ENCODE measurements at places on chromosomes 11 and 22.

DNA sequence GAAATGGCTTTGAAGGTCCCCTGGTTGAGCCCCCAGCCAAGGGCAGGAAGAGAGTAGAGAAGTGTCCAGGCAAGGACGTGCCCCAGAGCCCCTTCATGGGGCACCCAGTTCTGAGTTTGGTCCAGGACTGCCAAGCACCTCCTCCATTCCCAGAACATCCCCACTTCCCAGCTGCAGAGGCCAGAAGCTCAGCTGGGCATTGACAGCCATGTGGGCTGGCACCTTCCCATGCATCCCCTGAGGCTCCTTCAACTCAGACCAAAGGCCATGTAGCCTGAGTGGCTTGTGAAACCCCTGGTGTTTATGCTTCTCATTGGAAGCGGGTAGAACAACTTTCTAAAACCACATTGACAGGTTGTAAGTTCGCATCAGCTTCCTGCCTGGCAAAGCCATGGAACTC is 789.6 kb downstream of the TBC1D22A start:
- no peak for DNase-seq

- DNase-seq: no peak
Measured at GRCh38 chr11:3016861-3017260, 24.7 kb upstream of the NAP1L4 start.

DNA sequence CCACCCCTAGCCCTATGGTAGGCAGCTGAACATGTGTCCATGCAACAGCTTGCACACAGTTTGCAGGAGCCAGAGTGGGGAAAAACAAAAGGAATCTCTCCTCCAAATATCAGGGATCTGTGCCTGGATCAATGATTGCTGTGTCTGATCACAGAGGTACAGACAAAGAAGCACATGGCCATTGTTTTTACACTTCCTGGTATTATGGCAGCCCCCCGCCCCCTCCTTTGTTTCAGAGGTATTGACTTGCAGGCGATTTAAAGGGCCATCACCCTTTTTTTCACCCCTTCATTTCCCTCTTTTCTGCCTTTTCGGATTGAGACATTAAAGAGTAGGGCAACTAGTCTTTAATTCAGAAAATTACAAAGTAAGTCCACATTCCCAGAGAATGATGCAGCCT is 453.0 kb upstream of the LUZP2 start:
- no peak for DNase-seq

GRCh38 chr22:37267135-37267587 is 15.1 kb upstream of the CYTH4 start:
- DNase-seq: peak; percentile 27

- DNase-seq: no peak
Measured at GRCh38 chr22:48926136-48926535, 901.5 kb downstream of the BRD1 start.

DNA sequence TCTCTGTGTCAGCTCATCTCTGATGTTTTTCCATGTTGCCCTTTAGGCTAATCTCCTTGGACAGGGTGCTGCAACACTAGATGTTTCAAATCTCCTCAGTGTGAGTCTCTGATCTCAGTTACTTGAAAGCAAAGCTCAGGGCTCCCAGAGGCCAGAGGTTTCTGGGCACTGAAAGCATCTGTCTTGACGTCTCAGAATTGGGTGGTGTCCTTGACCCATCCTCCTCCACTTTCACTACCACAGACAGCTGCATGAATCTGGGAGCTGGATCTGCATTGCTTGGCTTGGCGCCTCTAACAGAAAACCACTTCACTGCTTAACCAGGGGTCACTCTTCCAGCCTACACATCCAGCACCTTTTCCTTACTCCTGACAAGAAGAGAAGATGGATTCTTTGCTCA is 399.4 kb downstream of the NXPE2 start:
- DNase-seq: no peak

DNA sequence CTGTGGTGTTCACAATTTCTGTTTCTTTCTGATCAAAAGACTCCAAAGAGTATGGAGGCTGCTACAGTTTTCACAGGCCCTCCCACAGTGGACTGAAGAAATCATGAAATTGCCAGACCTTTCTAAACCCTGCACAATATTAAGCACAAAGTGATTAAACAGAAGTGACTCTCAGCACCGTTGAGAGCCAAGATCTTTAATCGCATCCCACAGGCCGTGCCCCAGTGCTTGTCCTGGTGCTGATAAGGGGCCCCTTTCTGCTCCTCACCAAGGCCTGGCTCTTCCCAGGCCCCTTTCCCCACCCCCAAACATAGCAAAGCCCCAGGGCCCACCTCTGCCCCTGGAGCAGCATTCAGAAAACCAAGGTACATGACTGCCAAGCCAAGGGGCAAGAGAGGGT is 57.4 kb upstream of the BMAL1 start:
- no peak for DNase-seq

GRCh38 chr11:43376594-43376993 is 17.9 kb downstream of the TTC17 start:
- no peak for DNase-seq

DNA sequence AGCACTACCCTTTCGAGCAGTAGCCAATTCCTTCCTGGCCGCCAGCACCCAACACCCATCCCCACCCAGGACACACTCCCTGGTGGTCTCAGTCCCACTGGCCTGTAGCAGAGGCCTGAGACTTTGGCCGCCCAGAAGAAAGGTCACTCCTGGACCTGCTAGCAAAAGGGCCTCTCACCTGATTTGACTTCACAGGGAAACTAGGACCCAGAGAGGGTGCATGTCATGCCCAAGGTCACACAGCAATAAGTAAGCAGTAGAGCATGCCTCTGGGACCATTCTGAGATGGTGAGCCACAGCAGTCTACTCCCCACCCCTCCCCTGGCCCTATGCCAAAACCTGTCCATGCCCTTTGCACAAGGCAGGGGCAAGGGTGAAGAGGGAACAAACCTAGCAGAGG is 7.3 kb downstream of the ARRB1 start:
- no peak for DNase-seq

GRCh38 chr11:130582981-130583380 is 134.5 kb downstream of the ADAMTS15 start:
- no peak for DNase-seq

GRCh38 chr11:100687630-100688395 is 725 bp downstream of the ARHGAP42 start:
- peak; percentile 76 for DNase-seq

DNA sequence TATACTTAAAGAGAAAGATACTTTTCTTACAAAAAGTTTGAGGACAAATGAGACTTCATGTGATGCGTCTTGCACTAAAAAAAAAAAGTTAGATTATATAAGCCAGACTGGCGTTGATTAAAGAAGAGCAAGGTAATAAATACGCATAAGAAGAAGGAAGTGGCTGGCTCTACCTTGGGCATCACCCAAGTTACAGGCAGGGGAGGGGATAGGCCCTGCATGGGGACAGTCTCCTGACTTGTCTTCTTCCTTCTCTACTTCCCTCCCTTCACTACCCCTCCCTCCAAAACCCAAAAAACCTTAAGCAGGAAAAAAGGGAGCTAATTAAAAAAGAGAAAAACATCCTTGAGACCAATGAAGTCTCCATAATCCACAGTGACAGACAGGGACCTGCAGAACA is 22.3 kb upstream of the TMA7B start:
- no peak for DNase-seq

DNA sequence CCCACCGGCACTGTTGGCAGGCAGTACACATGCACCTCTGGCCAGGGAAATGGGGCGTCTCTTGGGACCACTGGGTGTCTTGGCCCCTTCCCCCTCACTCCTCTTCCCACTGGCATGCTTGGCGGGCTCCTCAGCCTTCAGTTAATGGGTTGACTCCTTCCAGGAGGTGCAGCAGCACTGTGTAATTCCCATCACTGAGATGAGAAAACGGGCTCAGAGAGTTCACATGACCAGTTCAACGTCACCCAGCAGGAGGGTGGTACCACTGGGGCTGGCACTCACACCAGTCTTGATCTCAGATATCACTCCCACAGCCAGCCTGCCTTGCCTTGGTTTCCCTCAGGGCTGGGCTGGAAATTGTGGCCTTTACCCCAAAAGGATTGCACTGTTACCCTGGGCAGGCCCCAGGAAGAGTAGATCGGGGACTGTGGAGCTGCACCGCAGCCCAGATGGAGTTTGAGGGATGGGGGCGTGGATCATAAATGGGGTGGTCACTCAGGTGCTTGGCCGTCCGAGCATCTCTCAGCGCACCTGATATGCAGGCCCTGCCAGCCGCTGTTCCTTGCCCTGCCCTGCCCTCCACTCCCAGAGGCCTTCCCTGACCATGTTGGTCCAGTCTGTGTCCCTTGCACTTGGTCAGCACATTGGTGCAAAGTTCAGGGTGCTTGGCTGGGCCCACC is 16.9 kb downstream of the CAPN5 start:
- no peak for DNase-seq

DNA sequence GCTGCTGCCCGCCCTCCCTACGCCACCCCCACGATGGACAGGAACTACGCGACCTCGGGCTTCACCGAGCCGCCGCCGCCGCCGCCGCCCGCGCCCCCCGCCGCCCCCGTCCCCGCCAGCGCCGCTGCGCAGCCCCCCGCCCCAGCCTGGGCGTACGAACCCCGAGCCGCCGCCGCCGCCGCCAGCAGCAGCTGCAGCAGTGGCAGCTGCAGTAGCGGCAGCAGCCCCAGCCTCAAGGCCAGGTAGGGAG is 407 bp downstream of the QSER1 start:
- no peak for DNase-seq

DNA sequence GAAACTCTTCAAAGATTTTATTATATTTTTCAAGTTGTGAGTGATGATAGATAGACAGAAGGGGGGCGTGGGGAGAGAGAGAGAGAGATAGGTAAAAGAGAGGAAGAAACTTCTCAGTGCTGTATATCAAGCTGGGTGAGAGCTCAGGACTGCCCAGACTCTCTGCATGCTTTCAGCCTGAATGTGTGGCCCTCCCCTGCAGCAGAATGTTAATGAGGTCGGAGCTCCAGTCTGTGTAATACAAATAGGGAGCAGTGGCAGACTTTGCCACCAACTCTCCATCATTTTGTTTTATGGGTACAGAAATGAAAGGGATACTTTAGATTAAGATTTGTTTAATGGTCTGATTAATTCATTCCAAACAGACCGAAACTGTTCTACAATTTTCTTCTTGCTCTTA is 752.8 kb downstream of the OPCML start:
- DNase-seq: no peak

- DNase-seq: peak; percentile 81
Measured at GRCh38 chr22:31046539-31047226, 34.4 kb upstream of the SMTN start.

GRCh38 chr11:16895306-16895705 is 118.9 kb downstream of the PLEKHA7 start:
- no peak for DNase-seq

DNA sequence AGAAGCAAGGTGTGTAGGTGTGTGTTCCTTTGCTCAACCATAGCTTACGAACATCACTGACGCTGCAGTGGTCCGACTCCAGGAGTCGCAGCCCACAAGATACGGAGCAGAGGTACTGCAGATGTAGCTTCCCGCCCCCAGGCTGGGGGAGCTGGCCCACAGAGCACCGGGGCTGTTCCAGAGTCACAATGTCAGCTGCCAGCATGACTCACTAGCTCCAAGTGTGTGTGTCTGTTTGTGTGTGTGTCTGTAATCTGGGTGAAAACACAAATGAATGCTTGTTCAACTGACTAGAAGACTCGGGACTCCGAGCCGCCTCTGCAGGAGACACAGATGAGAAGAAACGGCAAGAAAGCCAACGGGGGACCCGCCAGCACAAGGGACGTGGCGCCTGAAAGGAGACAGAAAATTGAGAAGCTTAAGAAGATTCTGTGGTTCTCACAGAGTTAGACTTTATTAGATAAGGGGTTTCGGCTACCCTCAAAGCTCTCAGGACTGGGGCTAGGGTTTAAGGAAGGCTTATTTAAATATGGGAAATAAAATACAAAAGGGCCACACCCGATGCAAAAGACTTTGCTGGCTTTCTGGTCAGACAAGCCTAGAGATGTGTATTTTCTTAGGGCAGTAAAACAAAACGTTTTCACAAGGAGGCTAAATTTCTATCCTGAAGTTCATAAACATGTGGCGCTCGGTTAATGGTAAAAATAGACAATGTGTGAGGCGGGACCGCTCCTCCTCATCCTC is 10.7 kb downstream of the VSIG10L2 start:
- no peak for DNase-seq

DNA sequence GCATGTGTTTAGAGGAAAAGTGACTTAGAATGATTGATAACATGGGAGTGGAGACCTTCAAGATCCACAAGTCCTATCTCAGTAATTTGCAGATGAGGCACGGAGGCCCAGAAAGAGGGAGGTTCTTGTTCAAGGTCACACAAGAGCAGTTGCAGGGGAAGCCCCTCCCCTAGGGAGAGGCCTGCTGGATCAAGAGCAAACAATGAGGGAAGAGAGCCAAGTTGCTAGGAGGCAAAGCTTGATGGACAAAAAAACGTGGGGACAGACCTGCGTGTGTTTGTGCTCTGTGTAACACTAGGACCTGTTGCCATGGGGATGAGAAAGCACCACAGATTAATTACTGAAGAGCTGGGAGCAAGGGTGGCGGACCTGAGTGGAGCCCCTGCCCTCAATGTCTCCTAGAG is 6.4 kb upstream of the MFRP start:
- peak; percentile 49 for DNase-seq

DNA sequence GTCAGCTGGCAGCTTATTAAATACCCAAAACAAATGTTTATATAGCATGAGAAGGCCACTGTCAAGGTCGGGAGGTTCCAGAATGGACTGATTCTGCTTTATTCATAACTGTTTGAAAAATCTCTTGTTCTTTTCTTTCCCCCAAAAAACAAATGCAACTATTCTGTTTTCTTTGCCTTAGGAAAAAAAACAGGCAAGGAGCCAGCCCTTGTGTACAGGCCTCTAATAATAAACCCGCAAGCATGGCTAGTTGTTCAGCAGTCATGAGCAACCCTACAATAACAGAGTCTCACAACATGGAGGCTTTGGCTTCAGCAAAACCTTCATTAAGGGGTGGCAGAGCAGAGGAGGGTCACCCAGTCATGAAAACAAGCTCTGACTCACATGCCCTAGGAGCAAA is 191.7 kb downstream of the KIRREL3 start:
- no peak for DNase-seq

- no peak for DNase-seq
Measured at GRCh38 chr11:95144313-95145235, 54.9 kb downstream of the ENDOD1 start.

GRCh38 chr11:2548596-2548995 is 103.8 kb downstream of the KCNQ1 start:
- no peak for DNase-seq

DNA sequence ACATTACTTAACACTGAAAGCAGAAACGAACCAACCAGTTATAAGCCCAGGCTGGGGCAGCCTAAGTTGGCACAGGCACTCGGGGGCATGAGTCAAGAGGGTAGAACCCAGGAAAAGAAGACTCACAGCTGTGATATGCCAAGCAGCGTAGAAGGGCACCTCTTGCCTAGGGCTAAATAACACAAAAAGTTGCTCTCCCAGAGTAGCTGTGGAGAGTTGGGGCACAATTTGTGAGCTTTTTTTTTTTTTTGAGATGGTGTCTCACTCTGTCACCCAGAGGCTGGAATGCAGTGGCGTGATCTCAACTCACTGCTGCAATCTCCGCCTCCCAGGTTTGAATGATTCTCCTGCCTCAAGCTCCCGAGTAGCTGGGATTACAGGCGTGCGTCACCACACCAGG is 8.8 kb downstream of the CLMP start:
- no peak for DNase-seq

Measured in renal cortex interstitium (tissue), 15 donors.